ENCODE measurements at places on chromosomes 7 and 10.

DNA sequence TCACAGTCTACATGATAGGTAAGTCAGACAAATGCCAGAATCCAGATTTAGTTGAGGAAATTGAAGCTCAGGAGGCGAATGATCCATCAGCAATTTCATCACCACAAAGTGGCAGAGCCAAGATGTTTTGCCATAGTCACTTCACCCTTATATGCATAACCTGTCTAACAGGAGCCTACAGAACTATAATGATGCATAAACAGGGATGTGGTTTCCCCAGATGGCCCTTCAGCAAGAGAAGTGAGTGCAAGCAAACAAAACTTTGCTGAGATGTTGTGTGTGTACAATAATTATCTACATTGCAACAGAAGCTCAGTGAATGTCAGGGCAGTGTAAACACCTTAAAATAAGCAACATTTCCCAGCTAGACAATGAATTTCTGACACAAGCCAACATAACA, 28.6 kb downstream of the PON3 start:
- DNase-seq: peak; percentile 22

GRCh38 chr10:119703903-119704508, 21.8 kb upstream of the INPP5F start:
- DNase-seq: no peak

DNA sequence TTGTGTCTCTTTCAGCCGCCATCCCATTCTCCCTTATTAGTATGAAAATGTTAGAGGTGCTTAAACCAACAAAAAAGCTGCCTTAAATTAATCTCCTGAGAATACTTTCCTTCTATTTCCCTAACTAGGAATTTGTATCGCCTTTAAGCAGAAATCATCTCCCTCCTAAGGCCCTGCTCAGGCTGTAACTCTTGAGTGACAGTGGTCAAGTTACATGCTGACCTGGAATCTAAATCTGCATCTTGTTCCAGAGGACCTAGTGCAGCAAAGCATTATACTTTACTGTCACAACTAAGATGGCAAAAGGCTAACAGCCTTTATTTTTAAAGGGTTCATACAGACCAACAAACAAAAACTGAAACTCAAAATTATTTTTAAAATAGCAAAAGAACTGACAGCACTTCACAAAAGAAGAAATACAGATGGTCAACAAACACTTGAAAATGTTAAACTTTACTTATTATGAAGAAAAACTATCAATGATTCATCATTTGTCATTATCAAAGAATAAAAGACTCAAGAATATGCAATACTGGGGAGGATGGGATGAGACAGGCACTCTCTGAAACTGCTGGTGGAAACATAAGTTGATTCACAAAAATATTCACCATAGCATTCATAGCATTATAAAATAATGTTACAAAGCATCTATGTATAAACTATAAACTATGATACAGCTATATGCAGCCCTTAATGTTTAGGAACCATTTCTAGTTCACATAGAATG, 11.0 kb downstream of the CYREN start:
- no peak for DNase-seq

DNA sequence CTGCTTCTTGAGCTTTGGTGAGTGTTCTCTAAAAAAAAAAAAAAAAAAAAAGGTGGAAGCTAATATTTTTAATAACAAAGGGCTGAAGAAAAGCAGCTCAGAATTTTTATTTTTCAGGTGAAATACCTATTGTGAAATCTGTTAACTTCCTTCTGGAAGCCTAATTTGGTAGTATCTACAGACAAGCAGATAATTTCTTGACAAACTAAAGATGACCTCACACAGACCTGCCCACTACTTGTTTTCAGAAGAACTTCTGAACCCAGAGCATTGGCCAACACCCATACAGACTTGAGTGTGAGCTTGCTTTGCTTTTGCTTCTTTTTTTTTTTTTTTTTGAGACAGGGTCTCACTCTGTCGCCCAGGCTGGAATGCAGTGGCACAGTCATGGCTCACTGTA, 31.2 kb downstream of the LRRC4 start:
- DNase-seq: no peak

- no peak for DNase-seq
These were observed 447.4 kb downstream of the GRM8 start for GRCh38 chr7:126805351-126805750.

GRCh38 chr7:12985228-12985627, 297.8 kb downstream of the ARL4A start:
- DNase-seq: no peak

- DNase-seq: peak; percentile 41
These were observed 86.8 kb downstream of the SEMA3C start for GRCh38 chr7:80832006-80832405.

- DNase-seq: peak; percentile 69
These were observed 54.0 kb downstream of the CH25H start for GRCh38 chr10:89153116-89153515.

DNA sequence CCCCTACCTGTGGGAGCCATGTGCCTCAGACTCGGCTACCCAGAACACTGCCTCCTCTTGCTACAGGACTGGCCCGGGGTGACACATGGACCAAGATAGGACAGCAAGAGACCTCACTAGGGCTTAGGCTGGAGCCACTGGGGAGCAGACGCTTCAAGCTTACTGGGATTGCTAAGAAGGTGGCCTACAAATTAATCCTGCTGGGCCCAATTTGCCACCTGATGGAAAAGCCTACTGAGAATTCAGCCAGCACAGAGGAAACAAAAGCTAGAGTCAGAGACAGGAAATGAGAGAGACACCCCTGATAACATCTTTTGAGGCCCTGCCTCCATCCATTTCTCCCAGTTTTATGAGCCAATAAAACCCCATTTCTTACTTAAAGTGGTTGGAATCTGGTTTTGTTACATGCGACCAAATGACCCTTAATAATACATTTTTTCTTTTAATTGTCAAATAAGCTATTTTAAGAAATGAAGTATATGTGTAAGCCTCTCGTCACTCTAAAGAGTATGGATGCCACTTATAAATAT, 282.1 kb downstream of the CXCL12 start:
- no peak for DNase-seq

DNA sequence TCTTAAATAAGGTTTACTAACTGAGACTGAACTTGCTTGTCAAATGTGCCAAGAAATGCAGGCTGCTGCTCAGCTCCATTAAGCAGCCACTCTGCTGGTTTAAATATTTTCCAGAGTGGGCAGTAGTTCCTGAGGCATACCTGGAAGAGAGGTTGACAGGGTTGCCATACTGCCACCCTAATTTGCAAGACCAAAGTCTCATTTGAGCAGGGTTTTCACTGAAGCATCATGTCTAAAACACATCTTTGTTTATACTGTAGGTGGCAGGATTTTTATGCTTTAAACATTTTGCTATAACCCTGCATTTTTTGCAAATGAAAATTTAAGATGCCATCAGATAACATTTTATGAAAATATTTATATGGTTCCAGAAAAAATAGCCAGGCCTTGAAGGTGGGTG, 618.0 kb upstream of the LRRTM3 start:
- no peak for DNase-seq

DNA sequence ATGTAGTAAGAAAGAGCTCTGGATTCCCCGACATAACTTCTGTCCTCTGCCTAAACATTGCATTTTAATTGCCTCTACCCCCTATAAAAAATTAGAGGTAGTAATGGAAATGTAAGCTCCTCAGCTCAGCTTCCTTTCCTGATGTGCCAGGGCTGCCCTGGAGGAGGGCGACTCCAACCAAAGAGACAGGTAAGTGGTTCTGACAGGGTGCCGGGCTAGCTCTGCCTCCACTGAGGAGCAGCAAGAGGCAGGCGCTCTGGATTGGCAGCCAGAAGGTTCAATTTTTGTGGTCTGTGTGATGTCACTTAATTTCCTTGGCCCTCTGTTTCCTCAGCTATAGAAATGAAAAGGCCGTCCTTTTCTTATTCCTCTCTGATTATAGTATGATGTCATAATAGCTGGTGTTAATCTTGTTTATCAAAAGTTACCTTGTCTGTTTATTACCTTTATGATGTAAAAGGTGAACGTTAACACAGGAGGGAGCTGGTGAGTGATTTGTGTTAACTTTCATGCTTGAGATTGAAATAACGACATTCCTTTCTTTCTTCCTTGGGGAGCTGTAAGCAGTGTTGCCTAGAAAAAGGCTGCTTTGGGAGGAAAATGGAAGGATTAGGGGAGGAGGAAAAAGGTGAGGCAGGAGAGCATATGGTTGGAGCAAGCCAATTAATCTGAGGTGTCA, 51.8 kb downstream of the ANLN start:
- no peak for DNase-seq

DNA sequence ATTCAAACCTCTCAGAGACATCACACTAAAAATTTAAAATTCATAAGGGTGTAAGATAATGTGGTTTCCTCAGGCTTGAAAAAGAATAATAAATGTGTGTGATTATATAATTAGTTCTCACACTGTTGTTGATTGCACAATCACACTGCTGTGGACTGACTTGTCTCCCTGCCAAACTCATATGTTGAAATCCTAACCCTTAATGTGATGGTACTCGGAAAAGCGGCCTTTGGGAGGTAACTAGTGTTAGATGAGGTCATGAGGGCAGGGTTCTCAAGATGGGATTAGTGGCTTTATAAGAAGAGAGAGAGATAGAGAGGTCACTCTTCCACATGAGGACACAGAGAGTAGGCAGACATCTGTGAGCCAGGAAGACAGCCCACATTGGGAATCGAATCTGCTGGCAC, 128.5 kb upstream of the COL1A2 start:
- peak; percentile 24 for DNase-seq

- peak; percentile 65 for DNase-seq
These were observed 15.2 kb upstream of the PPP2R2D start for GRCh38 chr10:131885391-131886165.

- DNase-seq: no peak
These were observed 540.7 kb downstream of the DNAJB6 start for GRCh38 chr7:157877298-157878090.

GRCh38 chr7:22628112-22628511, 98.9 kb upstream of the IL6 start:
- no peak for DNase-seq

- DNase-seq: no peak
These were observed 15.1 kb downstream of the GATA3 start for GRCh38 chr10:8069627-8070026.

GRCh38 chr10:10993785-10994184, 23.9 kb upstream of the CELF2 start:
- DNase-seq: no peak

- DNase-seq: no peak
These were observed 6.0 kb upstream of the CROT start for GRCh38 chr7:87339373-87339897.

- DNase-seq: no peak
These were observed 12.2 kb downstream of the LANCL2 start for GRCh38 chr7:55377162-55377817.

DNA sequence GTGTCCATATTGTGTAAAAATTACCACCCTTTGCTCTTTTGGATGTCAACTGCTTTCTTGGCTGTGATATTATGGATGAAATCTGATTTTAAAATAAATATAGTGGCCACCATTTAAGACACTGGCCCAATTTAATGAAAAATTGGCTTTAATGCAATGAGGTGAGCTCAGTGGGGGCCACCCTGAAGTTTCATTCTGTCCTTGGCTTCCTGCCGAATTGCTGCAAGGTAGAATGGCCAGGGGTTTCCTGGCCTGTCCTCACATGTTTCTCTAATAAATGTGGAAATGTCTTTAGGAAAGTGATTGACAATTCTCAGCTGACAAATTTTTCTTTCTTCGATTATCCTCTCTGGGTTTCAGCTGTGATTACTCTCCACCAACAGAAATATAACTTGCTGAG, 36.0 kb downstream of the DYNC1I1 start:
- DNase-seq: no peak

DNA sequence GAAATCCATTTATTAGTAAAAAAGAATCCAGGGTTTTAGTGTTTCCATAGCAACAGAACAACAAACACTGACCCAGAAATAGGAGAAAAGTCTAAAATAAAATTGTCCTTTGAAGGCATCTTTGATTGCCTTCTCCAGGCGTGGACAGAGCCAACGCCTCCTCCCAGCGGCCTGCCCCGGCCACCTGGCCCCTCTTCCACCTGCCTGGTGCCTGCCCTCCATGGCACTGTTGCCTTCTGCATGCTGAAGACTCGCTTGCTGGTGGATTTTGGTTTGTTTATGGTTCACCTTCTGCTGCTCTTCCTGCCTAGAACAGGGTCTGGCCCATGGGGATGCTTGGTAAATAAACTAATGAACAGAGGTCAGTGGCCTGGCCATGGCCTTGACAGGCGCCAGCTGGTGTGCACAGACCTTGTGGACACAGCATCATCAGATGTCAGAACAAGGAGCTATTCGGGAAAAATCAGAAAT, 107.4 kb downstream of the DYNC2I1 start:
- DNase-seq: no peak

GRCh38 chr10:92208736-92209135, 82.1 kb downstream of the CPEB3 start:
- DNase-seq: peak; percentile 61

DNA sequence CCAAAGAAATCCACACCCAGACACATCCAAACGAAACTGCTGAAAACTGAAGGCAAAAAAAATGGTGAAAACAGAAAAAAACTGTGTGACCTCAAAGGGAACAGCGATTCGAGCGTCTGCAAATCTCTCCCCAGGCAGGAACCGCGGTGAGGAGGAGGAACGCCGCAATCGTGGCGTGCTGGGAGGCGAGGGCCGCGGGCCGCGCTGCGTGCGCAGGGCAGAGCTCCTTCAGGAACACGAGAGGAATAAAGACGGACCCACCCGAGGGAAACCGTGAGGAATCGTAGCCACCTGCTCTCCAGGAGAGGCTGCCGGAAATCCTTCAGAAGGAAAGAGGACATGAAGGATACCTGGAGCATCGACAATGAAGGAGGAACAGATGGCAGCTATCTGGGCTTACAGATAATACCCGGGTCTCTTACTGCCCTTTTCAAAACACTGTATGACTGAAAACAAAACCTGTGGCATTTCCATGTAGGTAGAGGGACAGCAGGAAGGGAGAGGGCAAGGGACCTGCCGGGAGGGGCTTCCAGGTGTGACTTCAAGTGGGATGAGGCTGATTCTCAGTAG, 266.0 kb downstream of the MAD1L1 start:
- no peak for DNase-seq

- no peak for DNase-seq
These were observed 219.8 kb downstream of the AUTS2 start for GRCh38 chr7:69817841-69818635.

- no peak for DNase-seq
These were observed 56.5 kb downstream of the COL13A1 start for GRCh38 chr10:69858201-69858600.

DNA sequence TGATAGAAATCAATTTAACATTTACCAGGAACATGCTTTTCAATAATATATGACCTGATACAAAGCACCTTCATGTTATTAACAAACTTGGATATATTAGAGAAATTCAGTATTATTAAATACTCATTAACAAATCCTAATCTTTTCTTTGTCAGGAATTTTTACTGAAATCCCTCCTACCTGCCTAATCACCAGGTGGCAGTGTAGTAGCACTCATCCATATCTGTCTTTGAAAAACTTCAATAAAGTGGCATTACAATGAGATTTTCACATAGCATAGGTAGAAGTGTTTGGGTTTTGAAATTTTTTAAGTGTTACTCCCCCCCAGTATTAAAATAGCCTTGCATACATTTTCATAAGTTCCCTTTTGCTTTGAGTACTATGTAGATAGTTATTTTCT, 1246.6 kb upstream of the LRRN3 start:
- no peak for DNase-seq
